Stimulated activated CD8-positive, alpha-beta memory T cell treated with anti-CD3 and anti-CD28 coated beads, Interleukin-4, amount 100 ng/mL, for 4 hours (primary cell): ENCODE measurements at places on chromosomes 2 and 18.

- no peak for DNase-seq
Measured at GRCh38 chr2:10185046-10185445, 62.5 kb downstream of the RRM2 start.

GRCh38 chr2:96264656-96265348, 995 bp downstream of the TMEM127 start:
- DNase-seq = no peak

- DNase-seq = no peak
Measured at GRCh38 chr2:105143467-105144151, 97.9 kb upstream of the GPR45 start.

GRCh38 chr2:226064932-226065570, 665.5 kb downstream of the NYAP2 start:
- DNase-seq = no peak

GRCh38 chr2:98442488-98442887, 2.2 kb upstream of the INPP4A start:
- no peak for DNase-seq

GRCh38 chr2:135818937-135819610, 17.9 kb downstream of the LCT start:
- DNase-seq = no peak

GRCh38 chr18:10100941-10101701, 187.3 kb downstream of the VAPA start:
- DNase-seq = no peak
